ENCODE measurements at places on chromosomes 6 and 20.

- DNase-seq = no peak
Measured at GRCh38 chr6:42152024-42152423, 9.6 kb upstream of the C6orf132 start.

GRCh38 chr6:158020272-158020711, 38.6 kb downstream of the SYNJ2 start:
- DNase-seq = no peak

DNA sequence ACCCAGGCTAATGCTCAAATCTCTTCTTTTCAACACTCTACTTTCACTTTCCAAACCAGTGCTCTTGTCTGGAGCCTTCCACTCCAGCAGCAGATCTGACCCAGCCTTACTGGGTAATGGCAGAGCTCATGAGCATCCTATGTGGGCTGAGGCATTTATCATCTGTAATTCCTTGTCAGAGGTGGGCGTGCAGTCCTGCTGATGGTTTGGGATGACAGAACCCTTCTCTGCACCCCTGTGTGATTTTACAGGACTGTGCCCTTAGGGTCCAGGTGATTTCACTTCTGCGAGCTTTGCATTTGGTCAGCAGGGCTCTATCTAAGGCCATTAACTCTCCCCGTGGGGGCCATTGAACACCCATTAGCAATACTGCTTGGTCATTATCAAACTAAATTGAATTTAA, 55.4 kb downstream of the LAMA4 start:
- DNase-seq = no peak

GRCh38 chr20:5834436-5835005, 84.3 kb downstream of the SHLD1 start:
- DNase-seq = no peak
